ENCODE measurements at places on chromosomes 13 and 19.

DNA sequence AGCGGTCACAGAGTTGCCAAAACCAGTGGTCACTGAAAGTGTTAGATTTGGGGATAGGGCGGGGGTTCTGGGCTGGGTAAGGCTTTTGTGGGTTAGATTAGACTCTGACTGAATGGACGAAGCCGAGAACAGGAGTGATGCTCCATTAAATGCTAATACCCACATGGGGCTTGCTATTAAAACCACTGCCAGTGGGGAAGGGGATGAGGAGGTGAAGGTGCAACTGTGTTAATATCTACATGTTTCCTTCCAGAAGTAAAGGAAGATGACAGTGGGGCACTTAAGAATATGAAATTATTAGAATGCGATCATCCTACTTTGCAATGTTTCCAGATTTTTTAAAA is 573 bp upstream of the ZNF614 start:
- DNase-seq, result no peak

- DNase-seq, result no peak
Observed at GRCh38 chr19:10780368-10780767, 55.6 kb downstream of the TMED1 start.

DNA sequence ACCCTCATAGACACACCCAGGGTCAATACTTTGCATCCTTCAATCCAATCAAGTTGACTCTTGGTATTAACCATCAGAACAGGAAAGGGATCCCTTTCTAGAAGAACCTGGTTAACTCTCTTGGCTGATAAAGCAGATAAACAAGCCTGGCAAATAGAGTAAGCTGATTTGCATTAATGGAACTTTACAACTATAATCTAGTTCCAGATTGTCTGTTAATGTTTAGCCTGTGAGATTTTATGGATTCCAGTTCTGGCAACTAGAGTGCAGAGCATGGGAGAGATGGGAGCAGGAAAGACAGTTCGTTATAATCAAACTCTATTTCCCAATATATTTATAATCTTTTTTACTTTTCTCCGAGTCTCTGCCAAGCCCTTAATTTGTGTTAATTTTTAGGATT is 272.6 kb upstream of the KLHL1 start:
- DNase-seq, result no peak

DNA sequence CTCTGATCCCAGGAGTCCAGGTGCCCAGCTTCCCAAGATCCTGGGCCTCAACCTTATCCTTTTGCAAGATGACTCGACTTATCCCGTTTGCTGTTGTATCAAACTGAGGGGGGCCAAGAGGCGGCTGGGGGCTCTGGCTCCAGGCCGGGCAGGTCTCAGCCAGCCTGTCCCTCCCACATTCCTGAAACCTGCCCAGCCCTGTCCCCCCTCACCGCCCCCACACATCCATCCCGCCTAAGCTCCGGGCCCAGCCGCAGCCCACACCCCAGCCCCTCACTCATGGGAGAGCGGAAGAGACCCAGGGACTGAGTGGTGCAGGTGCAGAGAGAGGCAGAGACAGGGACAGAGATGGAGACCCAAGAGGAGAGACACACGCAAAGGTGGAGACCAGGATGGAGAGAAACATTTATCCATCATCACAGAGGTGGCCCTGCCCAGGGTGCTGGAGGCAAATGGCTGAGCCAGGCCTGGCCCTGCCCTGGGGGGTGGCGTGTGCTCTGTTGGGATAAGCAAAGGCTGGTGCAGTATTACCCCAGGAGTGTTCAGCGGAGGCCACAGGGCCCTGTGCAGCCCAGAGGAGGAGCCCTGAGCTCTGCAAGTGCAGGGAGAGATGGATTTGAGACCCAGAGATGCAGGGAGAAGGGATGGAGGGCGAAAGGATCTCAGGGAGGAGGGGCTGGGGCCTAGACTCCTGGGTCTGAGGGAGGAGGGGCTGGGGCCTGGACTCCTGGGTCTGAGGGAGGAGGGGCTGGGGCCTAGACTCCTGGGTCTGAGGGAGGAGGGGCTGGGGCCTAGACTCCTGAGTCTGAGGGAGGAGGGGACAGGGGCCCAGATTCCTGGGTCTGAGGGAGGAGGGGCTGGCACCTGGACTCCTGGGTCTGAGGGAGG is 1.6 kb downstream of the BCAM start:
- DNase-seq, result no peak

GRCh38 chr13:111168107-111168506 is 53.0 kb downstream of the ARHGEF7 start:
- DNase-seq, result no peak

DNA sequence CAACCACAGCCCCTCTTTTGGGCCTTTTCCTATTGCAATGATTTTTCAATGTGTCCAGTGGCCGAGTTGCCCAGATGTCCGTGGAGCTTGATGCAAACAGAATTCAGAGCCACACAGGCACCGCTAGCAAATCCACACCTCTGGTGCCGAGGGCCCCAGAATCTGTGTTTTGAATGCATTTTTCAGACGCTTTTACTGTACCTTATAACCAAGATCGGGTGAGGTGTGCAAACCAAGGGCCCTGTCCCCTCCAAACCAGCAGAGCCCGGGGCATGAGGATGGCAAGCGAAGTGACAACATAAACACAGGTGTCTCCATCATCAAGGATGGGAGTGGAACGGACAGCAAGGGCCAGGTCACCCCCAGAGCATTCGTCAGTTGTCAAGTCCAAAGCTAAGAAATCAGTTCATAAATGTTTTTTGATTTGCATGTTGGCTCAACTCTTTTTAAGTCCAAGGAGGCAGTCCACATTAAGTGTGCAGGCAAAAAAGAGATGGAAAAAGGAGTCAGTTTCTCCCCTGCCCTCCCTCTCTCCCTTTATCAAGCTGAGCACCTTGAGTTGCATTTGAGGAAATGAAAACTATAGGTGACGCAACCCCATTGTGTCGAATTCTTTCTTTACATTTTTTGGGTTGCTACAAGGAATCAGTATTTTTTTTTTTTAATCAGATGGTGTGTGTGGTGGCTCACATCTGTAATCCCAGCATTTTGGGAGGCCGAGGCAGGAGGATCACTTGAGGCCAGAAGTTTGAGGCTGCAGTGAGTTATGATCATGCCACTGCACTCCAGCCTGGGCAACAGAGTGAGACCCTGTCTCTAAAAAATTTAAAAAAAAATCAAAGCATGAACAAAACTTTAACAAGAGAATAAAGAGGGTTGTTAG is 2.9 kb downstream of the CCDC8 start:
- no peak for DNase-seq

DNA sequence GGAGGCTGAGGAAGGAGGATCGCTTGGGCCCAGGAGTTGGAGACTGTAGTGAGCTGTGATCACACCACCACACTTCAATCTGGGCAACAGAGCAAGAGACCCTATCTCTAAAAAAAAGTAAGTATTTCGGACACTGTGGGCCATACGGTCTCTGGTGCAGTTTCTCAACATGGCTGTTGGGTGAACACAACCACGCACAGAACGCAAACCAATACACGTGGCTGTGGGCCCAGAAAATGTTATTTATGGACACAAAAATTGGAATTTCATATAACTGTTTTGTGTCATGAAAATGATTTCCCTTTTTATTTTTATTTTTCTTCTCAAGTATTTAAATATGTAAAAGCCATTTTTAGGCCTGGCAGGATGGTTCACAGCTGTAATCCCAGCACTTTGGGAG is 19.5 kb downstream of the LDLR start:
- DNase-seq, result no peak

DNA sequence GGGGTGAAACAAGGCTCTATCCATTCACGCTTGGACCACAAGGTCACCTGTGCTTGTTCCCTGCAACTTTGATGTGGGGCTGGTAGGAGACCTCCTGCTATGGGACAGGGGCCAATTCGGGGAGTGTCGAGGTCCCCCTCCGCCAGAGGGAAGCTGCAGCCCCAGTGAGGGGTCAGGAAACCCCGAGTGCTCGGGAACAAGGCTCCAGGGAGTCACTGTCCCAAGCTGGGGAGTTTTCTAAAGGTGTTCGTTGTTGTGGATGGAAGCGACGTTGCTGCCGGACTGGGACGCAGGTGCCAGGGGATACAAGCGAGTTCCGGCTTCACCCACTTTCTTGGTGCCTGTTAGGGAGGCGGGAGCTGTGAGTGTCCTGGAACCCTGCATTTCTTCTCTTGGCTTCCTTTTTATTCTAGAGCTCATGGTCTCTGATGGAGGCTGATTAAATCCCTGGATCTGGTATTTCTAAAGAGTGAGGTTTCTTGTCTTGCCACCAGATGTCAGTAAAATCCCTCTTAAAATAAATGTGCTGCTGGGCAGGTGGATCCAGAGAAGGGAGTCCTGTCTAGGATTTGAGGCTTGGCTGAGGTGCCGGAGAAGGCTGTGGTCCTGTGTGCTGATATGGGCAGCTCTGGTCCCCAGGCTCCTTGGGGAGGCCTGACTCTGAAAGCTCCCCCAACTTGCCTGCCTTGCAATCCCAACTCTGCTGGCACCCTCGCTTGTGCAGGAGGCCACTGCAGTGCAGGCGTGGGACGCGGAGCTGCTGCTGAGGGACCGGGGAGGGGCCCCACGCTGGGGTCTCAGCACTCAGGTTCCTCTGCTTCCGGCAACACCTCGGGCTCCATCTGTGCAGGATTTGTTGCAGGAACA is 153.9 kb downstream of the TEX29 start:
- DNase-seq, result no peak

DNA sequence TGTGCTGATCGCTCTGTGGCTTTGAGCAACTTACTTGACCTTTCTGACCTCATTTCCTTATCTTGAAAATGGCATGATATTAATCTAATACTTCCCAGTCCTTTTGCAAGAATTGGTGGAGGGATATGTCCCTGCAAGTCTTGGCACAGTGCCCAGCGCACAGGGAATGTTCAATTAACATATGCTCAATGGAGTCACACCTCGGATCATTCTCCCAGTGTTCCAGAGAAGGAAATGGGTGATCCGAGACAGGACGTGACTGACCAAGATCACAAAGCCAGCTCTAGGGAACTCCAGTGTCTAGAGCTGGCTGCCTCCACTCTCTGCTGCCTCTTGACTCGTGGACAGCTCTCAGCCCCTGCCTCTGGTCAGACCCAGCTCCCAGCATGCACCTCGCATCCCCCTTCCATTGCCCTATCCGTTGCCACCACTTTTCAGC is 3.6 kb downstream of the CDC42EP5 start:
- DNase-seq, result no peak

DNA sequence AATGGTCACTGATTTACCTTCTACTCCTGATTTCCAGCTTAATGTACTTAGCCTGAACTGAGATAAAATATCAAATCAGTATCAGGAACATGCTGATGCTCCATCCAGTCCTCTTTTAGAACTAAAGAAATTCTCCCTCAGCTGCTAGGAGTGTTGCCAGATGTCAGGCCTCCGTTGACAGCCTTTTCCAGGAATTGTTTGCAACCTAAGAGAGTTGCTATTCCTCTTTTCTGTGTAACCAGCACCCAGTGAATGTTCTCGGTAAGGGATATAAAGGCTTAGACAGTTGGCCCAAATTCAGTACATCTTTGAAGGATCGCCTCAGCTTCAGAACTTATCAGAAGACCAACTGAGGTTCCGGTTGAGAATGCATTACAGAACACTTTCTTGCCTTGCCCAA is 559.0 kb downstream of the PCDH17 start:
- no peak for DNase-seq

- DNase-seq, result no peak
Observed at GRCh38 chr19:3161453-3161852, 17.1 kb upstream of the S1PR4 start.
